Daoy (cell line): ENCODE measurements at places on chromosomes 2 and 18. TPM values are rescaled to one million over a fixed set of nuclear protein-coding genes. Genes with fewer than 3 reads are reported as not detected.

TUBA4A gene
- total RNA-seq = 65.0 and 79.9 TPM in 2 replicates

NYAP2 gene
- not detected in 2 replicates for total RNA-seq

G6PC2 gene
- total RNA-seq = not detected in 2 replicates

TMEM169 gene
- total RNA-seq = 0.40 and 0.65 TPM in 2 replicates

NOL4 gene
- total RNA-seq = 0.68 and 1.9 TPM in 2 replicates

ELOA2 gene
- not detected in 2 replicates for total RNA-seq

SERPINB4 gene
- total RNA-seq = not detected in 2 replicates

DNA sequence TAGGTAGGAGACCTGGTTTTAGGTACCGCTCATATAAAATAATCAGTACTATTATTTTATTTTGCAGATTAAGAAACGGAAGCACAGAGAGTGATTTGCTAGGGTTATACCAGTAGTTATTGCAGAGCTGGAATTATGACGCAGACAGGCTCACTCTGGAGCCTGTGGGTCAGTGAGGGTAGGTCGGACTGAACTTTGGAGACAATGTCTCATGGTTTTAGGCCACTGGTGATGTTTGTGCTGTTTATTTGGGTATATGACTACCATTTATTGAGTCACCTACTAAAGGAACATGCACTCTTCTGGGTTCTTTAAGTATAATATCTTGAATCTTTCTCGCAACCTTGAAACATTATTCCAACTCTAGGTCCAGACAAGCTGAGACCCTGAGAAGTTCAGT, 33.5 kb upstream of the IL1R1 start:
- DNase-seq = no peak

DNA sequence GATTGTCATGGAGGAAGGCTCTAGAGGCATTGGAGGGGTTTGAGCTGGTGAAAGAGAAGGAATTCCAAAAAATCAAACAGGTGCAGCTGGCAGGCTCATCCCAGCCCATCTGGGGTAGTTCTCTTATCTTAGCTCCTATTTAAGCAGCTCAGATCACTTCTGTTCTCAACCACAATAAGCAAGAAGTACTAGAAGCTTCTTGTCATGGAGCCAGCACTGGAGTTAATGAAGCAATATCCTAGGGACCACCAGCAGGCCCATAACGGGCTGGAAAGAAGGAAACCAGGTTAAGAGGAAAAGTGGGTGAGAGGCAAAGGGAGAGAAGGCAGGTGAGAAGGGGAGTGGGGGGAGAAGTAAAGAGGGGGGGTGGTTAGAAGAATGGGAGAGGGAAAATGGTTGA, 100.7 kb upstream of the ZFP36L2 start:
- no peak for DNase-seq

GRCh38 chr2:10063566-10063965, 16.6 kb downstream of the CYS1 start:
- DNase-seq = no peak

- no peak for DNase-seq
These were observed 1454.4 kb upstream of the CELF4 start for GRCh38 chr18:39019989-39020388.

DNA sequence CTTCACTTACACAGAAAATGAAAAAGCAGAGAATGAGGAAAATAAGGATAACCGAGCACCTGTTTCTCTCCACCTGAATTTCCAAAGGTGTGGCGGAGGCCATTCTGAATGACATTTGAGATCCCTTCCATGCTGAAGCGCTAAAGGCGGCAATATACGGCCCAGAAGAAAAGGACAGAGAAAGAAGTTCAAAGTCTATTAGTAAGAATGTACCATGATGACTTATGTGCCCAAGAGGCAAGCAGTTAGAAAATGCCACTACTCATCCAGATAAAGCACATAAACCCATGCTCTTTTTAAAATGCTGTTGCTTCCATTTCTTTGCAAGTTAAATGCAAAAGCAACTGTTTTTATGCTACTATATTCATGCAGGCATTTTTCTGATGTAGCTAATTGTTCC, 37.2 kb downstream of the FEZ2 start:
- no peak for DNase-seq

DNA sequence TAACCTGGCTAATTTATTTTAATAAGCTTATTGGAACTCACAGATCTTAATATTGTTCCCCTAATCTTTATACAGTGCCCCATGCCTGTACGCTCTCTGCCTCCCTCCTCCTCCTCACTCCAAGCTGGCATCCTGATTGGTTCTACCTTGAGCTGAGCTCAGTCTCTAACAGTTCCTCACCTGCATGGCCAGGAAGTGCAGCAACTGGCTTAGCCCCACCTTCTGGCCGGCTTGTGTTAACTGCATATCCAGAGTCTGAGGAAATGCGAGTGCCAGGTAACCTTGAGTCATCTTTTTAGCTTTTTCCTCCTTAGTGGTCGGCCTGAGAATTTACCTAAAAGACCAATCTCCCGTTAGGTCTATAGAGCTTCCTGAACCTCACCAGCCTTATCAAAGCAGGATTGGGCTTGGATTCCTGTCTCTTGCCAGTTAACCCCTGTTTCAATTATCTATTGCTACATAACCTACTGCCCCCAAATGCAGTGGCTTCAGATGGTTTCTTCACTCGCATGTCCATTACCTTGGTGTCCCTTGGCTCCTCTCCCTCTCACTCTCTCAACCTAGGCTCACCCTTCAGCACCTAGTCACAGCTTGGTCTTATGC, 89.5 kb upstream of the STK39 start:
- peak; percentile 25 for DNase-seq

- no peak for DNase-seq
These were observed 1019.6 kb upstream of the PIK3C3 start for GRCh38 chr18:40935423-40935822.

- DNase-seq = no peak
These were observed 11.8 kb downstream of the SERPINB8 start for GRCh38 chr18:63981719-63982118.

DNA sequence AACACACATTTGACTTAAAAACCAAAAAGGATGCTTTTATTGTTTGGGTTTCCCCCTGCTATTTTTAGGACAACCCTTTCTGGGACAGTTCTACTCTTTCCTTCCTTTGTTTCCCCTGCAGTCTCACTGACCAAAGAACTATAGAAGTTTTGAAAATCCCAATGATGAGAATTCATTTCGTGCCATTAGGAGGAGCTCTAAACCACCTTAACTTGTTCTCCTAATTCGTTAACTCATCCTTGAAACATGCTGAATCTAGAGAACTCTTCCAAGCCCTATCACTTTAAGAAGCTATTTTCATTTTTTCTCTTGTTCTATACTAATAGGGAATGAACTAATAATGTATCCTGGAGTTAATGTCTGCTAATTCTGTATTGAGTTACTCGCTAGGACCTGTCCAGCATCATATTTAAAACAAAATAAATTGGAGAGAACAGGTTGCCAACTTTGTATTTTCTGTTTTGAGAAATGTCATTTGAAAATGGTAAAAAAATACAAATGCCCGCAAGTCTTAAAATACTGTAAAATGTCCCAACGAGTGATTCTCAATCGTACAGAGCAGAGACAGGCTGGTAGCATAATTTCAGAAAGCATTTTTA, 62.9 kb downstream of the AFTPH start:
- DNase-seq = no peak

DNA sequence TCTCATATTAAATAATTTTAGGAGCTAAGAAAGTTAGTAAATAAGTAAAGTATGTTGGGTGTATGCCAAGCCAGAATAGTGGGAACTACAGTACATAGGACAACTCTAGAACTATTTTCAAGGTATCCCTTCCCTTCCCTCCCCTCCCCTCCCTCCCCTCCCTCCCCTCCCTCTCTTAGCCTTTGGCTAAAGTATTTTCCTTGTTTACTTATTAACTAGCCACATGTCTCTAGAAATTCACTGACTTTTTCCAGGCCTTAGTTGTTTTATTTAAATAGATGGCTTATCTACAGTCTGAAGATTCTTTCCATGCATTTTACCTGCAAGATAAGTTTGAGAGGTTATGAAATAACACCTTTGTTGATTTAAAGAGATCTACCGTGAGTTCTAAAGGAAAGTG, 402.1 kb downstream of the PARD3B start:
- DNase-seq = no peak

DNA sequence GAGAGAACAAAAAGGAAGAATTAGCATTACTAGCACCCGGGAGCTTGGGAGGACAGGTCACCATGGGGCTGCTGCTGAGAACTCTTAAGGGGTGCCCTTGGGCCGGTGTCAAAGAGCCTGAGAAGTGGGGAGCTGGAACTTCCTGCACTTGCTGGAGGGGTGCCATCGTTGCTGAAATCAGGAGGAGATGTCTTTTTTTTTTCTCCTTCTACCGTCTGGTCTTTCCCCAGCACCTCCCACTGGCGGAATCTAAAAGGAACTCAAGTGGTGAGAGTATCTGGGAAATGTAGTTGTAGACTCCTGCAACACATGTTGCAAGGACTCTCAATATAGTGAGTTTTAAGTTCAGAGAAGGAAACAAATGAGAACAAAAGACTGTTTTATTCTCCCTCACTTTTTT, 6.1 kb upstream of the AMMECR1L start:
- DNase-seq = no peak

DNA sequence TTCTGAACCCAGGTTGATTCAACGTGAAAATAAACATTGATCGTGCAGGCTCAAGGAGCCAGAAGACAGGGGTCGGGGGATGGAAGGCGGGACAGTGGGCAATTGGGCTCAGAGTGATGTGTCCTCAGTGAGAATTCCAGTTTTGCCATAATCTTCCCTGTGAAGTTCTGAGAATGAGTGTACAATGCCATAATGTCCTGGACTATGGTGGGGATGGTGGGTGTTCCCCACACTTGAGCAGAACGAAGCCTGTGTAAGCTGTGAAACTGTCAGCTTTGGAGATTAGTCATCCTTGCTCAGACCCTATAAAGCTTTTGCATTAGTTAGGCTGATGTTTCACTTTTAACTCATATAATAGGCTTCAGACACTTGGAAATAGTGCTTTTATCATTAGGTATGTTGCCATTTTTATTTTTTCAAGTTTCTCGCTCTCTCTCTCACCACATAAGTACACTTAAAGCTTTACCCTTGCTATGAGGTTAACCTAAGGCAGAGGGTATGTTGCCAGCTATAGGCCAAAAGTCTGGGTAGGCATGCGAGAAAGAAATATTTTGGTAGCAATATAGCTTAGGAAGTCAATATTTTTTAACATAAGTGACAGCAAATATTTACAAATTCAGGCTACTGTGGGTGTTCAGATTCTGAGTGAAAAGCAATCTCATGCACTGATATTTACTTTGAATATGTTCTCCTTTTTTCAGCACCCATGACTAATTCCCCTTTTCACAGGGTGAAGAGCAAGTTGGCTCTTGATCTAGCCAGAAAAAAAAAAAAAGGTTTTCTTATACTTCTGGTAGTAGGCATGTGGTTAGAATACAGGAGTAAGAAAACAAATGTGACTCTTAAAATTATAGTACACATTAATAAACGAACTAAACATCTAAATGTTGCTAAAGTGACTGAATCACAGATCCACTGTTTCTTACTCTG, 47.2 kb downstream of the CDC42EP3 start:
- DNase-seq = peak; percentile 85

GRCh38 chr2:159903443-159904126, 105.6 kb upstream of the CD302 start:
- DNase-seq = peak; percentile 59

- peak; percentile 93 for DNase-seq
These were observed 44.8 kb downstream of the ASAP2 start for GRCh38 chr2:9251154-9252001.
